Non-pigmented ciliary epithelial cell (primary cell): ENCODE measurements at places on chromosomes 4 and X.

DNA sequence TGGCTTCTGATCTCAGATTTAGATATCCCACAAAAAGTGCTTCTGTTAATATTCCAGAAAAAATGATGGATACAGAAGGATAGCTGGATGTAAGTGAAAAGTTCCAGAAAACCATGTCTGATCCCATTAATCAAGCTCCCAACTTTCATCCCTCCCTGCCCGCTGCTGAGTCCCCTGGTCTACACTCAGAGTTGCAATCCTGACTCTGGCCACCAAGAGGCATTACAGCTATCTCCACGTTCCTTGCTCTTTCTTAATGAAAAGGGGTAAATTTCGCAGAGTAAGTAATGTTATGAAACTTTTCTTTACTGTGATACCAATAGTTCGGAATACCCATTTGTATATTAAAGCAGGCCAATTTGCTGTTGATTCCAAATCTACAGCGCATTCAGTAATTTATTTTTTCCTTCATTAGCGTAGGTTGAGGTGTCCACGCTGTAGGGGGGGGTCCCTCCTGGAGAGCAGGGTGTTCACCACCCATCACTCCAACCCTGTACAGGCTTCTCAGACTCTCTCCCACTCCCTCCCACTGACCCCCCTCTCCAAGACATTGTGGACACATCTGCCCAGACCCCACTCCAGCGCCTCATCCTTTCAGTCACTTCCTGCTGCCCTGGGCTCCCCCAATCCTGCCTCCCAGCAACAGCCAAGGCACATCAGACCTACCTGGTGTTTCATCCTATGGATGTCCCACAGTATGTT is 55.1 kb downstream of the RAB40A start:
- DNase-seq: no peak

DNA sequence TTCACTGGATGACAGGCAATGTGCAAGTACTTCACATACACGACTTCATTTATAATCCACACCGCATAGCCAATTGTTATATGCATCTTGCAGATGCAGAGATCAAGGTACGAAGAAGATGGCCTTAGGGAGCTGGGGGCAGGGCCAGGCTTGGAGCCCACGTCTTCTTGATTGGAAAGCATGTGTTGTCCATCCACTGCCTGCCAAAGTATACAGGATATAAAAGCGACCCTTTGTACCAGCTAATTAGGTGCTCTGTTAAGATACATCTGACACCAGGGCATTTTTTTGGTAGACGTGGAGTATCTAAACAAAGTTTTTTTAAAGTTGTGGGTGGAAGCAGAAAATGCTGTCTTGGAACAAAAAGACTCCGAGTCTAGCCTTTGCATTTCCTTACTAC is 1.4 kb downstream of the C4orf36 start:
- DNase-seq: no peak

DNA sequence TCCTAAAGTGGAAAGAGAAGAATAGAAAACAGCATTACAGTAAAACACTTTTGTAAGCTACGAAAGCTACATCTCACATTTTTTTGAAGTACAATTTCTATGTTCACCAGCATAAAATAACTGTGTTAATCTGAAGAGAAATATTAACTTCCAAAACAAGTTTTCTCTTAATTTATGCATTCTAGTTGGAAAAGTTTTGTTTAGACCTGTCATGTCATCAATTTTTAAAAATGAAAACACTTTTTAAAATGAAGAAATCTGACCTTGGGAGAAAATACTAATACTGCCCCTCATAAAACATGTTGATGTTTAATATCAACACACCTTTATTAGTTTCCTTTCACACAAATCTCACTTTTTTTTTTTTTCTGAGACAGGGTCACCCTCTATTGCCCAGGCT is 45.2 kb downstream of the CCDC158 start:
- no peak for DNase-seq

- no peak for DNase-seq
Measured at GRCh38 chrX:94204524-94204923, 530.5 kb downstream of the FAM133A start.

DNA sequence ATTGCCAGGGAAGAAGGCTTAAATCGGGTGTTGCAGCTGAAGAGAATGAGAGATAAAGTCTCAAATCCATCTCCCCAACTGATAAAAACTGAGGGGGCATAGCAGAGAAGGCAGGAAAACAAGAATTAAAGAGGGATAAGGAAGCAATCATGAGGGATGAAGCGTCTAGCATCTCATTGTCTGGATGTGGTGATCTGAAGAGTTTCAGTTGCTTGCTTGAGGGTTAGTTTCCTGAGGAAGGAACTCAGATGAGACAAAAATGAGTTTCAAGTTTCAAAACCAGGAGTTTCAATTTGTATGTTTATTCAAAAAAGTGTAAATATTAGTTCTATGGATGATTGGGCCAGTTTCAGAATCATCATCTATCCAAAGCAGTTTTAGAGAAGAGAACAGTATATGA is 496.9 kb downstream of the RAB28 start:
- no peak for DNase-seq

DNA sequence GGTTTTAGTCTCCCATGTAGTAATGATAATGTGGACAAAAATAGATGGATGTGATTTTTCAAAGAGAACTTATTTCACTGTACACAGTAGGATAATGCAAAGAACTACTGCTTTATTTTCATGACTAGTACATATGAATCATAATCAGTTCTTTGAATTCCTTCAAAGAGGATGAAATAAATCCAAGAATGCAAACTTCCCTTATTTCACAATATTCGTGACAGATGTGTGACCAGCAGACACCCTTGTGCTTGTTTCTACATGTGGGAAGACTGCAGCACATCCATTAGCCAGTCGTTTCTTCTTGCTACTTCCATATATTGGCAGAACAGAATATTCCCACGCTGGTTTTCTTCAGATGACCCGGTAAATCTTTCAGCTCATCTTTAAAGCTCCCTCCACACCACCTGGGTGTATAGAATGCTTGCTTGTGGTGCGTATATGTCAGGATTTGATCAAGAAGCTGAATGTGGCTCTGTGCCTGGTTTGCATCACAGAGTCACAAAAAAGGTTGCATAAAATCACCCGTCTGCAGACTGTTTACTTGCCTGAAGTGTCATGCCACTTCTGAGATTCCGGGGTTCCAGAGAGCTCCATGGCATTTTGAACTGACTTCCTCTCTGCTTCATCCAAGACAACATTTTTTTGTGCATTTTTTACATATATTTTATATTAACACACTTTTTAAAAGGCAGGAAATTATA is 47.7 kb upstream of the FAT4 start:
- DNase-seq: peak; percentile 61

- no peak for DNase-seq
Measured at GRCh38 chr4:73698217-73698616, 42.2 kb upstream of the CXCL8 start.

- no peak for DNase-seq
Measured at GRCh38 chr4:76772498-76773106, 125.3 kb downstream of the SOWAHB start.

- no peak for DNase-seq
Measured at GRCh38 chr4:156584100-156584499, 387.5 kb downstream of the PDGFC start.

GRCh38 chr4:179521952-179522351 is 2079.7 kb upstream of the AGA start:
- no peak for DNase-seq

DNA sequence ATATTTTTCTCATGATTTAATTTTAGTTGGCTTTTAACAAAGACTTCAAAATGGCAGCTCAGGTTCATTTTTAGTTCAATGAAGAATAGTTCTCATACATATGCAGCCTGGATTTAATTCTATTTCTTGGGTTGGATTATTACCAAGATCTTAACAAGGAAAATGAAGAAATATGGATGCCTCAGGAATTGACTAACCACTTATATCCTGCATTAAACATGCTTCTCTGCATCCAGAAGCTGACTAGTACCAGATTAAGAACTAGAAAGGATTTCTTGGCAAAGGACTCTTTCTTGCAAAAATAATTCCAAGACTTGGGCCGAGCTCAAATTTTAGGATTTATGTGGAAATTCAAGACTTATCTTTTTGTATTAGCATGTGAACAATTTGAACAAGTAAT is 5.6 kb upstream of the KLHL2 start:
- DNase-seq: no peak
